Muscle of back (tissue), 13 donors: ENCODE measurements at places on chromosomes 12 and 14.

GRCh38 chr12:3881281-3881950 lies 8.2 kb upstream of the PARP11 start:
- DNase-seq = no peak

DNA sequence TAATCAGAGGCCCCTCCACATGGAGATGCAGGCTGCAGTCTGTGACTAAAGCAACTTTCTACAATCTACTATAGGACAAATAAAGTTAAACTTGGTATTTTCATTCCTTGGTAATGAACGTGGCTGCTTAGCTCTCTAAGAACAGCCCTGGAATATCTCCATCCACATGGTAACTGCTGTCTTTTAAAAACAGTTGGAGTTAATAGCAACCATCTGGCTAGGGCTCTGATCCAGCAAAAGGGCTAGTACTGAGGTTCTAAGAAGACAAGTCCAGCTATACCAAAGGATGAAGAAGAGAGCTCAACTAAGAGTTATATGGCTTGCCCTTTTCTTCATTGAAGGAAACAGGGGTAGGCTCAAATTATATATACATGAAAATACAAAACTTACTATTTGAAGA lies 920.1 kb downstream of the FLRT2 start:
- DNase-seq = peak; percentile 34

GRCh38 chr14:73467800-73468199 lies 9.5 kb upstream of the NUMB start:
- no peak for DNase-seq

GRCh38 chr12:17818931-17819330 lies 271.1 kb downstream of the RERGL start:
- no peak for DNase-seq

DNA sequence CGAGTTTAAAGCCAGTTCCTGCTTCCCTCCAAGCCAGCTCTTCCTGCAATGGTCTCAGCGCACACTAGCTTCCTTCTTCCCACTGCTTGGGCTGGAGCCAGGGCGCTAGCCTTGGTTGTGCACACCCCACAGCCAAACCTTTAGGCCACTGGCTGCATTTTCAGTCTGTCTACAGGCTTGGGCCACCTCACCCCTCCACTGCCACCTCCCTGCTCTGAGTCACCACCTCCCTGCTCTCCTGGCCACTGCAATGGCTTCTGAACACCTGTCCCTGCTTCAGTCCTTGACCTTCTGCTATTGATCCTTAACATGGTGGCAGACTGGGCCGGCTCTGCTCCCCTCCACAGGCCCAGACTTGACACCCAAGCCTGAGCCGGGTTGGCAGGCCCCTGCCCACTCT lies 151.1 kb downstream of the RBM19 start:
- DNase-seq = no peak

DNA sequence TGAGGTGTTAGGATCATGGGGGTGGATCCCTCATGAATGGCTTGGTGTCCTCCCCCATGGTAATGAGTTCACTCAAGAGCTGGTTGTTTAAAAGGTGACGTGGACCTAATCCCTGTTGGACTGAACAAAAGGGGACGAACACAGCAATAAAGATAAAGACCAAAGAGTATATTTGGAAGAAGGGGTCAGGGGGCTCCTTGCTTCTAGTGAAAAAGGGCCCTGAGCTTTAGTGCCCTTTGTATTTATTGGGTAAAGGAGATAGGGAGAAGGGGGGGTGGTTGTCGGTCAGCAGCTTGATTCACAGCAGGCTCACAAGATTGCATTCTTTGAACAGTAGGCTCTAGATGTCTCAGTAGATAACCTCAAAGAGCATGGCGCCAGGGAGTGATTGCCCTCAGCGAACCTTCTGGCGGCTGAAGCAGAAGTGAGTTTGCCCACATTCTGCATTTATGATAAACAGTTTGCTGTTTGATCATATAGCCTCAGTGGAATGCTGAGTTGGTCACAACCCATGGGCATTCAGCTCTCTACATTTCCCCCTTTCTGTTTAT lies 25.9 kb upstream of the MAPKAPK5 start:
- no peak for DNase-seq

GRCh38 chr12:101941306-101942249 lies 64.2 kb downstream of the DRAM1 start:
- peak; percentile 35 for DNase-seq

- no peak for DNase-seq
Measured at GRCh38 chr14:58635091-58635830, 2.5 kb upstream of the DACT1 start.
